ENCODE measurements at places on chromosomes 7 and 10. TPM values are rescaled to one million over a fixed set of nuclear protein-coding genes. Genes with fewer than 3 reads are reported as not detected.
A peak's percentile ranks its signal among the peaks of the same experiment; 100 is the strongest.

GRCh38 chr10:761376-761775, 71.9 kb upstream of the DIP2C start:
- no peak for DNase-seq

The OR6V1 gene
- polyA plus RNA-seq = not detected

GRCh38 chr7:123724817-123725253, 24.0 kb downstream of the WASL start:
- no peak for DNase-seq

DNA sequence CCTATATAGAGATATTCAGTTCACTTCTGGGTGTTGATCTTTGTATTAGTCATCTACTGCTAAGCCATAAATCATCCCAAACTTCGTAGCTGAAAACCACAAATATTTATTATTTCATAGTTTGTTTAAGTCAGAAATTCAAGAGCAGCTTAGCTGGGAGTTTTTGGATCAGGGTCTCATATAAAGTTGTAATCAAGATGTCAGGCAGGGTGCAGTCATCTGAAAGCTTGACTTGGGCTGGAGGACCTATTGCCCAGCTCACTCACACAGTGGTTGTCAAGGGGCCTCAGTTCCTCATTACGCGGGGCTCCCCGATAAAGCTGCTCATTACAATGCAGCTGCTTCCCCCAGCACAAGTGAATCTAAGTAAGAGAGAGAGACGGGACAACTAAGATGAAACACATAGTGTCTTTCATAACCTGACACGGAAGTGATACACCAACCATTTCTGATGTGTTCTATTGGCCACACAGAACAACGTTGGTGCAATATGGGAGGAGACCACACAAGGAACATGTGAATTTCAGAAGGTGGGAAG, 15.7 kb downstream of the PPP1R3C start:
- DNase-seq = no peak

- DNase-seq = no peak
Observed at GRCh38 chr7:41183741-41184140, 519.1 kb downstream of the INHBA start.

- DNase-seq = peak; percentile 87
Observed at GRCh38 chr10:77911535-77912123, 14.9 kb downstream of the DLG5 start.

- DNase-seq = no peak
Observed at GRCh38 chr10:11705722-11706121, 36.5 kb upstream of the ECHDC3 start.

The TMEM270 gene
- polyA plus RNA-seq = not detected

GRCh38 chr10:102461187-102462054, 10.1 kb upstream of the C10orf95 start:
- DNase-seq = peak; percentile 98

The CUZD1 gene
- 1.5 TPM for polyA plus RNA-seq

DNA sequence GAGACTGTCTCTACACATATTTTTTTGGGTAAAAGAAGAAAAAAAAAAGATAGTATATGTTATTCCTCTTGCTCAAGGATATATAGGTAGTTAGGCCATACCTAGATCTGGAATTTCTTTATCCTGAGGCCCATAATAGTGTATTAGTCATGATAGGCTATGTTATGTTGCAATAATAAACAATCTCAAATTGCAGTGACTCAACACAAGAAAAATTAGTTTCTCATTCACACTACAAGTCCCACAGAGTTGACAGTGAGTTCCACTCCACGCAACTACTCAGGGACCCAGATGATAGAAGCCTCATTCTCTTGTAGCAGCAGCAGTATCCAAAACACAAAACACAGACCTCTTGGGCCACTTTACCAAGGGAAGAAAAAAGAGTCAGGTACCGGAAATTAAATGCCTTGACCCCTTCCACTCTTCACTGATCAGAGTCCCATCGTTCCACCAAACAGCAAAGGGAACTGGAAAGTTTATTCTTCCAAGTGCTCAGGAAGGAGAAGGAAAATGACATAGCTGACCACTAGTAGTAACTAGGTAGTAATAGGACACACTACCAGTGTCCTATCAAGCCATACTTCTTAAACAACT, 7.4 kb upstream of the C10orf67 start:
- DNase-seq = no peak
